ENCODE measurements at places on chromosomes 7 and 10. TPM values are rescaled to one million over a fixed set of nuclear protein-coding genes. Genes with fewer than 3 reads are reported as not detected.

ENTPD7 gene
- total RNA-seq, result 11.4 TPM

ANKIB1 gene
- total RNA-seq, result 43.4 TPM

NUTM2D gene
- total RNA-seq, result 1.6 TPM

CHST15 gene
- 7.9 TPM for total RNA-seq

SYCE1 gene
- total RNA-seq, result not detected

H2BK1 gene
- not detected for total RNA-seq

CCDC7 gene
- 1.9 TPM for total RNA-seq

GRID2IP gene
- total RNA-seq, result 3.0 TPM

PPP1R9A gene
- 18.0 TPM for total RNA-seq

MBL2 gene
- total RNA-seq, result not detected

GFRA1 gene
- 5.1 TPM for total RNA-seq

RPEL1 gene
- not detected for total RNA-seq

ARMC3 gene
- 0.09 TPM for total RNA-seq

OR13A1 gene
- 0.15 TPM for total RNA-seq

NAT16 gene
- total RNA-seq, result 0.62 TPM

BHLHA15 gene
- 3.3 TPM for total RNA-seq

ANKRD30A gene
- total RNA-seq, result not detected

OR9A2 gene
- not detected for total RNA-seq

PLEKHS1 gene
- not detected for total RNA-seq

SLC39A12 gene
- total RNA-seq, result not detected

HOXA7 gene
- total RNA-seq, result not detected

SEMA3C gene
- total RNA-seq, result 2.1 TPM

STAG3 gene
- 5.2 TPM for total RNA-seq

PNLIPRP3 gene
- total RNA-seq, result not detected

ASB4 gene
- 0.07 TPM for total RNA-seq

GBX1 gene
- total RNA-seq, result 0.27 TPM

GJD4 gene
- total RNA-seq, result not detected

AKR1C4 gene
- total RNA-seq, result not detected

FFAR4 gene
- total RNA-seq, result 0.07 TPM

VSTM4 gene
- total RNA-seq, result 0.71 TPM

TMEM229A gene
- total RNA-seq, result 0.27 TPM

CYP2W1 gene
- not detected for total RNA-seq

HOXA2 gene
- not detected for total RNA-seq

FAM221A gene
- total RNA-seq, result 24.9 TPM

LRRC17 gene
- 1.6 TPM for total RNA-seq

GCK gene
- 4.5 TPM for total RNA-seq

ASZ1 gene
- not detected for total RNA-seq

TNKS2 gene
- 51.6 TPM for total RNA-seq

GRID1 gene
- total RNA-seq, result 0.37 TPM

PRKAR1B gene
- total RNA-seq, result 43.6 TPM

Measured in WTC11 (cell line).